Activated CD4-positive, alpha-beta T cell treated with anti-CD3 and anti-CD28 coated beads, Interleukin-2, amount 10 ng/mL, durations not matched to agents 24 days and 14 days (primary cell): ENCODE measurements at places on chromosomes 12 and 14.

GRCh38 chr12:129610601-129611120, 293.2 kb downstream of the TMEM132D start:
- no peak for DNase-seq

DNA sequence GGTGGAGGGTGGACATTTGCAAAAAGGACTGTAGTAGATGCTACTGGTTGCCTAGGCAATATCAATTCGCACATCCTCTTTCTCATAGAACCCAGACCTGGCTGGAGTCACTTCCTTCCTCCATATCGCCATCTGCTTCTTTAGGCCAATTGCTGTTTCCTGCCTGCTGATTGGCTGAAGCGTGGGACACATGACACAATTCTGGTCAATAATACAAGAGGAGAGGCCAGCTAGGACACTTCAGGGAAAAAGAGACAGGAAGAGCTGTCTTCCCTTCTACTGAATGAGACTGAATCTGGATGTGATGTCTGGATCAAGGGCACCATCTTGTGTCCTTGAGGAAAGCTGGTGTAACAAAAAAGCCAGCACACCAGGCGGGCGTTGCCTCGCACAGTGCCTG, 53.8 kb downstream of the TRPV4 start:
- DNase-seq = no peak

GRCh38 chr14:64934338-64934929, 8.1 kb downstream of the GPX2 start:
- DNase-seq = no peak

GRCh38 chr14:100075681-100076080, 10.5 kb downstream of the EVL start:
- DNase-seq = no peak

DNA sequence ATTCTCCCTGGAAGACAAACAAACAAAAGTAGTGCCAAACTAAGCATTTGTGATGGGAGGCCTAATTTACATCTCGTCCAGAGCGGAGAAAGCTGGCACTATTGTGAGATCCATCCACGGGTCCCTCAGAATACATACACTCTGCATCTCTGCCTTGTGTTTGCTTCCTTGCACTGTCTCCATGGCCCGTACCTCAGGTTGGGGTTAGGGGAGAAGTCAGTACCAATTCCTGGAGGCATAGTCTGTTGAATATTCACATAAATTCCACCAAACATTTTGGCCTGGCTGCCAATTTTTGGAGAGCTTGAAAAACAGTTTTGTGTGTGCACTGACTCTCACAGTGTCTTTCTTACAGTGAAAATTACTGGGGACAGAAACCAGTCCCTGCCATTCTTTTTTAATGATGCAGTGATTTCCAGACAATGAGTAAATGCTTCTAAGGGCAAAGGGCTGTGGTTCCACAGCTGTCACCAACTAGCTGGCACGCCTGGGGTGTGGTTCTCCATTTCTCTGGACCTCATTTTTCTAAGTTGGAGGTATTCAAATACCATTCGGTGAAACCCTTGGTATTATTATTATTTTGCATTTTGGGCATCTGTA, 119.7 kb upstream of the HIF1A start:
- DNase-seq = no peak

DNA sequence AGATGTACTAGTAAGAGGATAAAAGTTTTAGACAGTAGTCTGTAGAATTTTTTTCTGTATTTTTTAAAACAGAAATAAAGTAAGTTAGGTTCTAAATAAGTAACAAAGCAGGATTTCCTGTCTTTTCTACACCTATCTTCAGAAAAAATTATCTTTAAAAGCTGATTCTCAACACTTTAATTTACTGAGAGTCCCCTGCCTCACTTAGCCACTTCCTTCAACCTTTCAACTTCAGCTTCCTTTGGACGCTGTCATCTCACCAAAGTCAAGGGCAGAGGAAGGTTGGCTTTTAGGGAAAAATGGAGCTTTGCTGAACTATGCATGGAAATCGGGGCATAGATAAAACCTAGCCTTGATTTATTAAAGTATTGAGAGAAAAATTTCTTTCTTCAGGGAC, 44.9 kb upstream of the CERS5 start:
- DNase-seq = no peak

DNA sequence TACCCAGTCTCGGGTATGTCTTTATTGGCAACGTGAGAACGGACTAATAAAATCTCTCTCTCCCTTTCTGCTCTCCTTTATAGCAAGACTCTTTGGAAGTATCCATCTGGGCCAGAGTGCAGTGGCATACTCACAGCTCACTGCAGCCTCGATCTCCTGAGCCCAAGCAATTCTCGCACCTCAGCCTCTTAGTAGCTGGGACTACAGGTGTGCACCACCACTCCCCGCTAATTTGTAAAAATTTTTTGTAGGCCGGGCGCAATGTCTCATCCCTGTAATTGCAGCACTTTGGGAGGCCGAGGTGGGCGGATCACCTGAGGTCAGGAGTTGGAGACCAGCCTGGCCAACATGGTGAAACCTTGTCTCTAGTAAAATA, 33.2 kb upstream of the PPP2R5C start:
- DNase-seq = no peak

- no peak for DNase-seq
Measured at GRCh38 chr12:53199700-53200099, 7.4 kb downstream of the ITGB7 start.

- DNase-seq = no peak
Measured at GRCh38 chr12:66176105-66176900, 6.5 kb upstream of the TMBIM4 start.

DNA sequence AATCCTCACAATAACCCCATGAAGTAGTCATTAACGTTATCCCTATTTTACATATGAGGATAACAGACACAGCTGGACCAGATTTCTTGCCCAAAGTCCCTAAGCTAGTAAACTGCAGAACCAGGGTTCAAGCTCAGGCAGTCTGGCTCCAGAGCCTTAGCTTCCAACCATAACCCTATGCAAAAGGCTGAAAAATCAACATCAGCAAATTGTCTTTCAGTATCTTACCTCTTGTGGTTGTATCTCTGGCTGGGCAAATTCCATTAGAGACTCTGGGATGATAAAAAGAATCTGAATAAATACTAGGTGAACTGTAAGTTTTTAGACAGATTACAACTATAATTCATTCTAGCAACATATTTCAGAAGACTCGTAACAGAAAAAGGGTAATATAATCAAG, 24.7 kb downstream of the CAPRIN2 start:
- DNase-seq = no peak

- DNase-seq = peak; percentile 73
Measured at GRCh38 chr12:110846615-110847566, at the start of gene CCDC63. TSS of gene CCDC63 (plus strand) at chr12:110846987. CDS start at chr12:110852955, 5,968 bp downstream.
